IMR-90 (cell line): ENCODE measurements at places on chromosomes 2 and 18. TPM values are rescaled to one million over a fixed set of nuclear protein-coding genes. Genes with fewer than 3 reads are reported as not detected.

GRCh38 chr2:12759248-12759647 lies 42.5 kb downstream of the TRIB2 start:
- peak overlapping the region; percentile 85 for H3K27ac ChIP-seq
- H3K4me3 ChIP-seq, result no peak overlapping the region
- H3K36me3 ChIP-seq, result no peaks in the 10 kb centered on the region

- no peaks in the 10 kb centered on the region for H3K4me1 ChIP-seq
- no peaks in the 10 kb centered on the region; the same call in 1 of the 2 replicates for H3K27me3 ChIP-seq
- H3K4me3 ChIP-seq, result no peak overlapping the region
- no peaks in the 10 kb centered on the region for H3K36me3 ChIP-seq
- no peak overlapping the region for H3K27ac ChIP-seq
- DNase-seq, result peak; percentile 26
Measured at GRCh38 chr2:179332903-179333302, 68.3 kb upstream of the SESTD1 start.

DNA sequence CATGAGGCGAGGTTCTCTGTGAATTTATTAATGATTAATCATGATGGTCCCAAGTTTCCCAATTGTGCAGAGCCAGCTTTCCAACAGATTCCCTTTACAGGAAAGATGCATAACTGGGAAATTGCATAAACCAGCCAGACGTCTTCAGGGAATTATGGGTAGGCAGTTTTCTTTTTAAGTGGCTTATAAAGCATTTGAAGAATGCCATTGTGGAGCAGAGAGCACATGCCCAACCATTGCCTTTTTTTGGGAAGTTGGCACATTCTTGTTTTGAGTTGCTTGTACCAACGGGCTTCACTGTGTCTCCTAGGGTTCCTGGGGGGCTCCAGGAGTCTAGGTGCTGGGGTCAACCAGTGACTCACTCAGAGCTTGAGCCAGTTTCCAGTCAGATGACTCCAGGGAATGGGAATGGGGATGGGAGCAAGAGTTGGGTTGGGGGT lies 231.7 kb upstream of the FOSL2 start:
- no peaks in the 10 kb centered on the region for H3K27me3 ChIP-seq
- DNase-seq, result peak; percentile 63
- H3K4me3 ChIP-seq, result no peak overlapping the region
- peaks cover 13% of the 10 kb centered on the region for H3K4me1 ChIP-seq

Gene SLC9A4
- total RNA-seq, result not detected in 2 replicates

DNA sequence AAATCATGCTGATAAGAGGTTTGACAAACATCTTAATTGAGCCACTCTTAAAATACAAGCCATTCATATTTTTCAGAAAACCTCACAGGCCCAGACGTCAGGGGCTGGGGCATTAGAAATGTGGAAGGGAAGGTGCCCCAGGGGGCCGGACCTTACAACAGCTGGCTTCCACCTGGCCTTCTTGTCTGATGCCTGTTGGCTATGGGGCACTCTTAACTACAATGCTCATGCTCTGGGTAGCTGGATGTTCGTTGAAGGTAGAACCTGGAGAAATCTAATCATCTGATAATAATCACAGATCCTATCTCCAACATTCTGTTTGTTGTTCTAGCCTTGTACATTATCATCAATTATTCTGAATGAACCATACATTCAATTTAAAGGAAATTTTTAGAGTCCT lies 156.9 kb upstream of the SOX11 start:
- H3K27me3 ChIP-seq, result no peaks in the 10 kb centered on the region
- no peaks in the 10 kb centered on the region for H3K4me1 ChIP-seq
- no peaks in the 10 kb centered on the region for H3K36me3 ChIP-seq
- no peak overlapping the region for H3K4me3 ChIP-seq
- DNase-seq, result no peak

- H3K27me3 ChIP-seq, result no peaks in the 10 kb centered on the region
- no peak overlapping the region for H3K4me3 ChIP-seq
- H3K4me1 ChIP-seq, result no peaks in the 10 kb centered on the region
- H3K36me3 ChIP-seq, result no peaks in the 10 kb centered on the region
- DNase-seq, result no peak
Measured at GRCh38 chr2:88856409-88857135, 165.1 kb downstream of the RPIA start.

Gene RGPD4
- not detected in 2 replicates for total RNA-seq

Gene LRRTM4
- not detected in 2 replicates for total RNA-seq

- peaks cover under 1% of the 10 kb centered on the region for H3K4me1 ChIP-seq
- no peaks in the 10 kb centered on the region for H3K27me3 ChIP-seq
Measured at GRCh38 chr2:117963446-117963845, 50.4 kb downstream of the CCDC93 start.

GRCh38 chr18:40072761-40073160 lies 1882.3 kb upstream of the PIK3C3 start:
- H3K27me3 ChIP-seq, result no peaks in the 10 kb centered on the region
- no peak for DNase-seq
- H3K4me3 ChIP-seq, result no peak overlapping the region
- no peak overlapping the region for H3K27ac ChIP-seq
- no peaks in the 10 kb centered on the region for H3K36me3 ChIP-seq
- no peaks in the 10 kb centered on the region for H3K4me1 ChIP-seq

DNA sequence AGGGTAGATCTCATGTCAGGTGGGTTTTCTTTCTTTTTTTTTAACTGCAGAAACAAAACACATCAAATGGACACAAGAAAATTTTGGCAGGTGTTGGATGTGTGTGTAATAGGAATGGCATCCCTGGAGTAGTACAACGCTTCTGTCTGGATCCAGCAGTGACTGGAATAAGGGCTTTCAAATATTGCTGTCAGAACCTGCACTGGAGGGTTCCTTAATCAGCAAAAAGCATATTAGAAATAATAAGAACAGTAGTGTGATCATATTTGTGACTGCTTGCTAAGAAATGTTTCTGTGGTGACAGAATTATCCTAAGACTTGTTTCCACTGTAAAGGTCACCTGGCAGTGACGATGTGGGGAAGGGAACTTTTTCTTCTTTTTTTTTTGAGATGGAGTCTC lies 30.8 kb downstream of the CREG2 start:
- H3K4me3 ChIP-seq, result no peak overlapping the region
- peaks cover 3% of the 10 kb centered on the region for H3K27me3 ChIP-seq
- no peaks in the 10 kb centered on the region for H3K4me1 ChIP-seq
- DNase-seq, result peak; percentile 39
- H3K36me3 ChIP-seq, result no peaks in the 10 kb centered on the region

DNA sequence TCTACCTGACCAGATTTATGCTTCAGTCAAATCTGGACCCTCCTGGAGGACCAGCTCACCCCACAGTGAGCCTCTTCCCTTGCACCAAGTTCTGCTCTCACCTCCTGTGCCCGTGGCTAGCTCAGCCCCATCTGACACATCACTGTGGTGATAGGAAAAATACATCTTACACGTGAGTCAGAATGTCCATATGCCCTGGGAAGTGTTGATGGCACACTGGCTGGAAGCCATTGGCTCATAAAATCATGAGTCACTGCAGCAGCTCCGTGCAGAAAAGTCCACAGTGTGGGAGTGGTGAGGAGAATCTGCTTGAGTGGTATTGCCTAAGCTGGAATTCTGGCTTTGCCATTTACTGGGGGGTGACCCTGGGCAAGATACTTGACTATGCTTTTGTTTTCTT lies 42.6 kb upstream of the RAPGEF4 start:
- no peaks in the 10 kb centered on the region for H3K36me3 ChIP-seq
- H3K4me3 ChIP-seq, result no peak overlapping the region
- no peaks in the 10 kb centered on the region for H3K27me3 ChIP-seq
- H3K27ac ChIP-seq, result no peak overlapping the region

DNA sequence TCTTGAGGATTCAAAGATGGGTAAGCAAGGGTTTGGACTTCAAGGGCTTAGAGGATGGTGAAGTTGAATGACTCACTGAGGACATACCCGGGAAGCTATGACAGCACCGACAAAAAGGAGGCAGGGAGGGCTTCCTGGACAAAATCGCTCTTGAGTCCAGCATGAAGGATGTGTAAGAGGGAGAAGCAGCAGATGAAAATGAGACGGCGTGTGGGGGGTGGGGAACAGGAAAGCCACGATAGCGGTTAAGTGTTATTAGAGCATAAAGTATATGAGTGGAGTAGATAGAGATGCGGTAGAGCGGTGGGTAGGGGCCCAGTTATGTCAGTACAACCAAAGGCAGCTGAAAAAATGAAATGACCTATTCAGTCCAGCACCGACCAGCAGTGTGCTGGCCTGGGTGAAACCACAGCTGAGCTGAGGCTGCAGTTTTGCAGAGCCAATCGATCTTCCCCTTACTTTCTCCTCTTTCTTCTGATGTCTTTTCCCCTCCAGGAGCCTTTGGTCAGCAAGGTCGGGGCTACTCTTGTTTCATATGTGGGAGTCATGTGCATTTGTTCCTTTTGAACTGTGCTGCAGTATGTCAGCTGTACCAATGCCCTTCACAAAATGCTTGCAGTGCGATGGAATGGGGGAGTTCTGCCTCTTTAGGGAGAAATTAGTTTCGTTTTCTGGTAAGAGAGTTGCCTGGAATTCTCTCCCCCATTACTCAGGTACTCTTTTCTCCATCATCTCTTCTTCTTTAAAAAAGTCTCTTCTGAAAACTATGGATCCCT lies 2.0 kb upstream of the THUMPD2 start:
- no peaks in the 10 kb centered on the region for H3K36me3 ChIP-seq
- H3K27ac ChIP-seq, result no peak overlapping the region
- no peak for DNase-seq
- peaks cover 6% of the 10 kb centered on the region for H3K4me1 ChIP-seq
- no peak overlapping the region for H3K4me3 ChIP-seq
- no peaks in the 10 kb centered on the region for H3K27me3 ChIP-seq

Gene TLX2
- total RNA-seq, result not detected in 2 replicates

DNA sequence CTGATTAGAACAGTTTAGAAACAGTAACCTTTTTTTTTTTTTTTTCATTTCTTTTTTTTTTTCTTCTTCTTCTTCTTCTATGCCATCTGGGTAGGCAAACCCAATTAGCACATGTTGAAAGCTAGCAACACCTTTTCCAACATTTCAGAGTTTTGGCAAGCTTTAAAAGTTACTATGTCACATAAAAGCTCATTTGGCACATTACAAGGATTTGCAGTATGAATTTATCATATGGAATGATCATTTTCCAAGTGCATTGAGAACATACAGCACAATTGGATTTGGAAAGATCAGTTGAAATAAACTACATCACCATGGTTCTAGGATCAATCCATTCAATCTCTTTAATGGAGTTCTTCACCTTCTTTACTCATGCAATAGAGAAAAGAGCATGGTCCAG lies 847.0 kb downstream of the LRRTM4 start:
- H3K4me3 ChIP-seq, result no peak overlapping the region
- no peaks in the 10 kb centered on the region for H3K4me1 ChIP-seq
- H3K27me3 ChIP-seq, result no peaks in the 10 kb centered on the region
- no peak overlapping the region for H3K27ac ChIP-seq

Gene PROKR1
- not detected in 2 replicates for total RNA-seq

Gene MARS2
- 3.8 and 3.9 TPM in 2 replicates for total RNA-seq

Gene FKBP7
- 32.6 and 36.9 TPM in 2 replicates for total RNA-seq

Gene GKN2
- total RNA-seq, result not detected in 2 replicates

DNA sequence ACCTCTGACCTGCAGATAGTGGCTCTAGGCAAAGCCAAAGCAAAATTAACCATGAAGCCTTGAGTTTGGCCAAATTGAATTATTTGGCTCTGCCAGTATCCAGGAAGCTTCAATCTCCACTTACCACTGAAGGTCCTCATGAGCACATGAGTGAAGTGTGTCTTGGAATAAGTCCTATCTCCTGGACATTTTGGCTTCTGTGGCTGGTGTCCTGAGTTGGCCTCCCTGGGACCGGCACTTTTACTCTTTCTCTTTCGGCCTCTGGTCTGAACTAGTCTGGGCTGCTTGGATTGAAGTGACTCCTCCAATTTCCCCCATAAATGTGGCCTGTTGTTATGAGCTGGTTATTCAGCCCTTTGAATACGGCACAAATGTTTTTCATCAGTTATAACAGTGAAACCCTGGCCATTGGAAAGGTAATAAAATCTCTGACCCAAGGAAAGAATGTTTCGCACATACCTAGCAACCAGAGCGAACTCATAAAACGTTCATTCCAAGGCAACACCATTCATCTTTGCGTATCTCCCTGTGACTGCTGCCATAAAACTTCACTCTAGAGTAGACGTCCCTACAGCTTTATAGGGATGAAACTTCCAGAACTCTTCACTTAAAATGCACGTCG lies 216.4 kb downstream of the LPIN1 start:
- no peaks in the 10 kb centered on the region for H3K4me1 ChIP-seq
- peaks cover 2% of the 10 kb centered on the region for H3K27me3 ChIP-seq
- no peak for DNase-seq
- H3K36me3 ChIP-seq, result no peaks in the 10 kb centered on the region
- H3K4me3 ChIP-seq, result no peak overlapping the region
- H3K27ac ChIP-seq, result no peak overlapping the region

DNA sequence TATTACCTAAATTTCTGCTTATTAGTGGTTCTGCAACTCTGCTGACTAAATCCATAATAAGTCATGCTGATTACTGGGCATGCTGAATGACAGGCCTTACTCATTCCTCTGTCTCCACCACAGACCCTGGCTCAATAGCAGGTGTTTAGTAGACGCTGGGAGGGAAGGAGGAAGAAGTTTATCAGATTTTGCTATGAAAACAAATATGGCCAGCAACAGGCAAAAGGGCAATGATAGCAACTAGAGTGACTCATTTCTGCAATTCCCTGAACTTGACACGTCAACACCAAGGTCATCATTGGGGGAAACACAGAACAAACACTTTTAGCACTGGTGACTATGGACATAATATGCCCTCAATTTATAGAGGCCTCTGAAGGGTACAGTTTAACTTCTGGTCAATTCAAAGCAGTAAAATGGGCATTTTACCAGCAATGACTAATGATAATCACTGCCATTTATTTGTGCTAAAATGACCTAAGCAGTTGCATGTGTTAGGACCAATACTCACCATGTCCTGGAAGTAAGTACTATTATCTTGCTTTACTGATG lies 35.2 kb downstream of the TMEM163 start:
- H3K4me3 ChIP-seq, result no peak overlapping the region
- H3K4me1 ChIP-seq, result no peaks in the 10 kb centered on the region
- no peak for DNase-seq
- no peaks in the 10 kb centered on the region for H3K36me3 ChIP-seq
- no peak overlapping the region for H3K27ac ChIP-seq

Gene BAZ2B
- 42.1 and 49.7 TPM in 2 replicates for total RNA-seq
